Activated CD4-positive, alpha-beta T cell treated with anti-CD3 and anti-CD28 coated beads, Interleukin-2, amount 50 U/mL, for 48 hours (primary cell): ENCODE measurements at places on chromosomes 3 and 15.

DNA sequence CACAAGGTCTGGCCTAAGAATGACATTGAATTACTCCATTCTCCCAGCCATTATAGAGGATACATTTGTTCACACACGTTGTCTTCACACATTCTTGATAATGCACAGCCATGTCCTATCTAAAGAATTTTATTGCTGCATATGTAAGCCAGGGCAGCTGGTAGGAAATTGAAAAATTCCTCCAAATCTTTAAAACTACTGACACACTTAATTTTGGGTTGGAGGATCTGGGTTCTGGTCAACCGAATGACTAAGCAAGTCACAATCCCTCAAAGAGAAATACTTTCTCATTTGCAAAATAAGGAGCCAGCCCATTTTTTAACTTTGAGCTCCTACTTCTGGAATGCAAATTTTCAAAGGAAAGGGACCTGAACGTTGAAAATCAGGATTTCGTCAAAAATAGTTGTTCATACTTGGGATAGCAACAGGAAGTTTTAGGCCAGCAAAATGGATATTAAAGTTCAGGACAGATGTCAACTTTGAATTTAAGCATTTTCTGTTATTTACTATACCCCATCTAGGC lies 638.3 kb downstream of the NTRK3 start:
- no peak for DNase-seq

GRCh38 chr3:147391781-147392624 lies 14.3 kb downstream of the ZIC4 start:
- DNase-seq: no peak

DNA sequence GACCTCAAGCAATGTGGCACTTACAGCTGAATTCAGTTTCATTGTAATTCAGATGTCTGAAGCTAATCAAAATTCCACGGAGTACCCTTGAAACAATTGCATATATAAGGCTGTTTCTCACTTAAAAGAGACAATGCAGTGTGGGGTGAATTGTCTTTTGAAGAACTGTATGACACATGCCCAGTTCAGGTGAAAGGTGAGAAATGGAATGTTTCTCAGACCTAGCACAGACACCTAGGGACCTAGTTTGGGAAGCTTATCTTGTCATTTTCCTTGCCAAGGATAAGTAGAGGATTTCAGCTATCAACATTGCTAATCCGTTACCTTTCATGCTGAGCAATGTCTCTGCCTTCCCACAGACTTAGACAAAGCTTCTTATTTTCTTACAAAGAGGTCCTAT lies 36.3 kb downstream of the MBNL1 start:
- no peak for DNase-seq

DNA sequence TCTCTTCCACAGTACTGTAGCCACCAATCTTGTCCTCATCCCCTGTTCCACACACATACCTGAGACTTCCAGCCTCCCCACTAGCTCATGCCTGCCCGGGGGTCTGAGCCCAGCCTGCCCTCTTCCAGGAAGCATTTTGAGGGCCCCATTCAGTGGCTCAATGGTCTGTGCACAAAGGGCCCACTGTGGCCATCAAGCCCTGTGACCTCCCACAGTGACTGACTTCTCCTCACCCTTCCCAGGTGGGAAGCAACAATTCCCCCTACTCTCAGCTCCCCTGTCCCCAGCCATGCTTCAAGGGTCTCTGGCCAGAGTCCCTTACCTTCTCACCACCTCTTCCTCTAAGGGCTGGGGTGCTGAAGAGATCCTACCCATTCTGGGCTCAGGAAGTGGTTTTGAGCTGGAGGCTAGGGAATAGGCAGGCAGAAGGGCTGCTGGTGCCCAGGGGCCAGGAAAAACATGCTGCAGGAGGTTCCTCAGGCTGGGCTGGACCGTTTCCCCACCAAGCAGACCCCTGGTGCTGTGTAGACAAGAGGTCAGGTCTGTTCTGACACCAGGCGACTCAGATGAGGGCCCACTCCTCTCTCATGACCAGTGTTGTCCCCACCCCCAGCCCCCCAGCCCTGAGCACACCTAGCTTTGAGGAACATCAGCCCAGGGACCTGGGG lies 3.0 kb upstream of the KLF15 start:
- DNase-seq: no peak

GRCh38 chr15:25401501-25401900 lies 37.3 kb downstream of the UBE3A start:
- DNase-seq: no peak

DNA sequence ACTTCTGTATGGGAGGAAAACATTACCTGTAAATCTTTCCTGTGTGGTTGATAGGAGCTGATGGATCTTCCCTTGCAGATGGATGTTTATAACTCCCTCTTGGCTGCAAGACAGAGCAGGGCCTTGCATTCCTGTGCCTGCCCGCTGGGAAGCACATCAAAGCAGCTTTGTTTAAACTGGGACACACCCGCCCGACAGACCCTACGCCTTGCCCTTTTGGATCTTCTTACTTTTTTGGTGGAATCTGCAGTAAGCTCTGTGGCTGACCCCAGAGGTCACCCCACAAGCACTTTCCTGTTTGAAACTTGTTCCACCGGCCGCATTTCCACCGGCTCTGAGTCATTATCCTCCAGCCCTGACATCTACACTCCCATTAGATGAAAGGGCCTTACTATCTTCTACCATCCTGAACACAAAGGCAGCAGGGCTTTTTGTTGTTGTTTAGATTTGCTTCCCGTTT lies 244.1 kb upstream of the STT3B start:
- peak; percentile 60 for DNase-seq

GRCh38 chr15:39110746-39111145 lies 470.1 kb upstream of the THBS1 start:
- DNase-seq: no peak

DNA sequence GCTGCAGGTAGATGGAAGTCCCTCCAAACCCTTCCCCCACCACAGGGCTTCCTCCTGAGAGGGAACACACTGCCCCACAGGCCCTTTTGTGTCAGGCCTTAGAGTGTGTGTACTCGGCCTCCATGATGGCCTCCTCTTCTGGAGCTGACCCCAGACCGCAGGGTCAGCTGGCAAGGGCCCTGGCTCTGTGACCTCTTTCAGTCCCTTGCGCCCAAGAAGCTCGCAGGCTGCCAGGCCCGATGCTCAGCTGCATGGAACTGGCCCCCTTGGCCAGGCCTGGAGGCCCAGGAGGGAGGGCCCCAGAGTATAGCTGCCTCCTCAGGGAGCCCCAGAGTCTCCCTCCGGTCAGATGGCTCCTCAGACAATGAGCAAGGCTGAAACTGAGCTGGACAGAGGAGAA lies 23.4 kb upstream of the ANKDD1A start:
- no peak for DNase-seq

GRCh38 chr3:150784747-150785125 lies 21.8 kb upstream of the SIAH2 start:
- no peak for DNase-seq

DNA sequence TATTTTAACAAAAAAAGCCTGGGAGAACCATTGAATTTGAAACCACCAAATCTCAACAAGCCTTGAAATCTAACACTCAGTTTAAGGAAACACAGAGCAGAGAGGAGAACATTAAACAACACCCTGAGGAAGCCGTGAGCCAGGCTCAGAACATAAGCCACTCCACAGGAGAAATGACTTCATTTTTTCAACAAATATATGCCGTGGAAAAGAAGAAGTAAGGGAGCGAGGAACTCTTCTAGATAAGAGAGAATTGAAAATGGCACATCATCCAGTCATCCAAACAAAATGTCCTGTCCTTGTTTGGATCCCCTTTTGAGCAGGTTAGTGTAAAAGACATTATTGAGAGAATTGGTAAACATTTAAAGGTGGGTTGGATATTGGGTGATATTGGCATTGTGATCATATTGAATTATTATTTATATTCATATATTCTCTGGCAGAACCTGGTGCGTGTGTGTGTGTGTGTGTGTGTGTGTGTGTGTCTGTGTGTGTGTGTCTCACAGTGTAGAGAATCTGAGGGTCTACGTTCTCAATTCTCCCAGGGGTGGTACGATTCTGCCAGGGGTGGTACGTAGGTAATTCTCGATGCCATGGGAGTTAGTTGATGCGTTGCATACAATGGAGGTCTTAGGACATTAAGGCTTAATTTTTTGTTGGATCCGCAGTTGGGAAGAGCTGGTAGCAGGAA lies 94.4 kb downstream of the ST6GAL1 start:
- no peak for DNase-seq

DNA sequence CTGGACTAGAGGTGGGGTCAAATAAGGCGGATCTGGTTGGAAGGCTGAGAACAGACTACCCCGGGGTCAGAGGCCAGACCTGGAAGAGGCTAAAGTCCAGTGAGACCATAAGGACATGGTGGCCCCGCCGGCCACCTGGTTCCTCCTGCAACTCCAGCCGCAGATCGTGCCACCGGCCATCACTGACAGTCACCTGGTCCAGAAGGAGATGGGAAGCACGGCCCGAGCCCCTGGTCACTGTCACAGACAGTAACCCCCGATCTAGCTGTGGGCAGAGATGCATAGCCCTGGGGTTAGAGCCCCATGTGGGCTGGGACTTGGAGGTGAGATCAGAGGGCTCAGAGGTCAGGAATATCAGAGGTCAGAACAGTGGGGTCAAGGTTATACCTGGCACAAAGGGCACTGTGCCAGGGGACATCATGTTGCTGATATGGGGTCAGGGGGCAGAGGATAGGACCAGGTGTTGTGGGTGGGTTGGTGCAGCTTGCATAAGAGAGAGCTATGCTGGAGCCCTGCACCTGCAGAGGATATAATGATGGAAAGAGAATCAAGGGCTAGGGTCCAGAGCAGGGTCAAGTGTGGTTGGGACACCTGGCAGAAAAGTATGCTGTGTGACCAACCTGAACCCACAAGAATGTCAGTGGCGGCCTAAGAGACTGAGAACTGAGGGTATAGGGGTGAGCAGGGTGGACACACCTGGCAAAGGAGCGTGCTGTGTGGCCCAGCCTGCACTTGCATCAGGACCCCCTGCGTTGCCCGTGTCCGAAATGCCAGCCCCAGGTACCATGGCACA lies 9.6 kb downstream of the CELSR3 start:
- no peak for DNase-seq

GRCh38 chr15:78291698-78292097 lies 7.7 kb downstream of the SKIC8 start:
- no peak for DNase-seq

DNA sequence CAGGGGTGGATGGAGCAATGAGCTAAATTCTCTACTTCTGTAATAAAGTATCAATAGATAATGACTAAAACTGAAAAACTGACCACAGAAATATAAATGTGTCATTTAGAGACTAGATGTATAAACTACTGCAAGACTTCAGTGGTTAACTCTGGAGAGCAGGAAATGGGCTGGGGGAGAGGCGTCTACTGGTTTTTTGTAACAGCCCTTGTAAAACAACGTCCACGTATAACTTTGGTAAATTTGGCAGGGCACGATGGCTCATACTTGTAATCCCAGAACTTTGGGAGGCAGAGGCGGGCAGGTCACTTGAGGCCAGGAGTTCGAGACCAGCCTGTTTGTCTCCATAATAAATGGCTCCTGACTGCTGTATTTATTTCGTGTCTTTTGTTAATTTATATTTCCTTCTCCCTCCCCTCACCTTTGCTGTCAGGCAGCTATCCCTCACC lies 12.5 kb downstream of the RAB27A start:
- peak; percentile 53 for DNase-seq

DNA sequence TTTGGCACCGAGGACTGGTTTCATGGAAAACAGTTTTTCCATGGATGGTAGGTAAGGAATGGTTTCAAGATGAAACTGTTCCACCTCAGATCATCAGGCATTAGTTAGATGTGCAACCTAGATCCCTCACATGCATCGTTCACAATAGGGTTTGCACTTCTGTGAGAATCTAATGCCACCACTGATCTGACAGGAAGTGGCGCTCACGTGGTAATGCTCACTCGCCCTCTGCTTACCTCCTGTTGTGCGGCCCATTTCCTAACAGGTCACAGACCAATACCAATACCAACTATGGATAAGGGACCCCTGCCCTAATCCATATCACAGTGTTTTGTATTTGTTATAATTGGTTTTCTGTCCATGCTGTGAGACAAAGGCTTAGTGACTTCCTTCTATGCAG lies 58.9 kb downstream of the SLMAP start:
- DNase-seq: peak; percentile 15

DNA sequence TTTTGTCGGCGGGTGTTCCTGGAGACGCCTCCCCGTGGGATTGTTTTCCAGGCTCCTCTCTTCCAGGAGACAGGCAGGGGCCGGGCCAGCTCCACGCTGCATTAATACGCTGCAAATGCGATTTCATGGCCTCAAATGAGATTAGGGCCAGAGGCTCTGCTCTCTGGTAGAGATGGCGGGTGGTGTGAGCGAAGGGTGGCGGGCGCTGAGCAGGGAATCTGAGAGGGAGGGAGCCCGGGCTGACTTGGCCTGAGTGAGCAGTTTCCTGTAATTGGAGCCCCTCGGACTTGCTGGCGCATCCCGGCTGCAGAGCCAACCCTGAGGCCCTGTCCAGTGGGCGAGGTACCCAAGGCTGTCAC lies 7.4 kb upstream of the CCDC33 start:
- no peak for DNase-seq

- no peak for DNase-seq
Observed at GRCh38 chr3:88262527-88262926, 112.8 kb downstream of the C3orf38 start.

DNA sequence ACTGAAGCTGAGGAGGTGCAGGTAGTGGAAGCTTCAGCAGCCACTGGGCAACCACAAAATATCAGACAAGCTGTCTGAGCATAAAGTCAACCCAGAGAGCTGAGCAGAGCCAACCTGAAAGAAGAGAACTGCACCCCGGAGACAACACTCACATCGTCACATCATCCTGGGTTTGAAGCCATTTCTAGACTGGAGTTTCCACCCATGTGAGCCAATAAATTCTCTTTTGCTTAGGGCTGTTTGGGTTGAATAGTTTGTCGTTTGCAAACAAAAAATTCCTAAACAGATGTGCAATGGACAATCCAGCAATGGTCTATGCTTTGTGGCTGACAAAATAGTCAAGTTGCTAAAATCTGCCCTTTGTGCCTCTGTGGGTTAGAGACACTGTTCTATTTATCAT lies 15.3 kb upstream of the RAD18 start:
- no peak for DNase-seq

DNA sequence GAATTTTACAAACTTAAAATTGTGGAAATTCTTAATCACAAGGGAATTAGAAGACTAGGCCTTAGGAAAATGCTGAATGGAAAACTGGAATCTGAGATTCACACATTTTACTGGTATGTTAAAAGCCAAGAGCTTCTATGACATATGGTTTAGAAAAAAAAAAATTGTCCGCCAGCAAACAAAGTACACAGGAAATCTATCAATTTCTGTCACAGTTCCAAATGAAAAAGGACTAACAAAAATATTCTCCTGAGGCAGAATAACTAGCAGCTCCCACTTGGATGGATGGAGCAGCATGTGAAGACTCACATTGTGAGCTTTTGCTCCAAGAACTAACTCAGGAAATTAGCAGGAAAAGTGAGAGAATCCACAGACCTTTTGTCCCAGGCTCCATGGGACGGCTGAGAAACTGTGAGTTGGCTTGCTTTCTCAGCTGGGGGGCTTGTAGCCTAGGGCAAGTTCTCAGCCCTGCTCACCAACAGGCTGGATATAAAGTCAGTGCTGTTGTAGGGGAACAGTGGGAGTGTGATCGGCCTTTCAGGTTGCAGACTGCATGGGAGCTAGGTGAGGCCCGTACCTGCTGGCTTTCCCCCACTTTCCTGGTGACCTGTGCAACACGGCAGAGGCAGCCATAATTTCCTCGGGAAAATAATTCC lies 731.1 kb upstream of the SGO1 start:
- DNase-seq: no peak
